ENCODE measurements at places on chromosomes 1 and 21. TPM values are rescaled to one million over a fixed set of nuclear protein-coding genes. Genes with fewer than 3 reads are reported as not detected.

Gene TTC39A
- total RNA-seq: 25.7 TPM

Gene PM20D1
- total RNA-seq: 1.7 TPM

Gene MFSD2A
- 0.22 TPM for total RNA-seq

Gene KIRREL1
- 7.3 TPM for total RNA-seq

Gene GJA4
- total RNA-seq: 27.0 TPM

Gene RIIAD1
- 5.6 TPM for total RNA-seq

Gene DYNLT5
- total RNA-seq: 3.1 TPM

Gene BARHL2
- not detected for total RNA-seq

Gene IL10
- 0.38 TPM for total RNA-seq

Gene EPHX1
- total RNA-seq: 49.7 TPM

DNA sequence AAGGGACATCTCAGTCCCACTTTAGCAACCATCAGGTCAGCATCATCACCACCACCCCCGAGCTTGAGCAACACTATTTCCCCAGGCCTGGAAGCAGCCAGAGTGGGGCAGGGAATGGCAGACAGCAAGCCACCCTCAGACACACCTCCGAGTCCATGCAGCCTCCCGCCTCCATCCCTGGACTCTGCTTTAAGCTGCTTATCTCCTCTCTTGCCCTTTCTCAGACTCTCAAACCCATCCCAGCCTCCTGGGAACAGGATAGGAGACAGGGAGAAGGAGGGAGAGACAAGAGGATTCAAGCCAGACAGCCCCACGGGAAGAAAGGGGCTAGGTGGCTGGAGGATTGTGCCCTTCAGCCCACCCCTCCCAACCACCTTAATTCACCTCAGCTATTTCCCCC, 1.7 kb downstream of the PIAS3 start:
- DNase-seq: no peak

DNA sequence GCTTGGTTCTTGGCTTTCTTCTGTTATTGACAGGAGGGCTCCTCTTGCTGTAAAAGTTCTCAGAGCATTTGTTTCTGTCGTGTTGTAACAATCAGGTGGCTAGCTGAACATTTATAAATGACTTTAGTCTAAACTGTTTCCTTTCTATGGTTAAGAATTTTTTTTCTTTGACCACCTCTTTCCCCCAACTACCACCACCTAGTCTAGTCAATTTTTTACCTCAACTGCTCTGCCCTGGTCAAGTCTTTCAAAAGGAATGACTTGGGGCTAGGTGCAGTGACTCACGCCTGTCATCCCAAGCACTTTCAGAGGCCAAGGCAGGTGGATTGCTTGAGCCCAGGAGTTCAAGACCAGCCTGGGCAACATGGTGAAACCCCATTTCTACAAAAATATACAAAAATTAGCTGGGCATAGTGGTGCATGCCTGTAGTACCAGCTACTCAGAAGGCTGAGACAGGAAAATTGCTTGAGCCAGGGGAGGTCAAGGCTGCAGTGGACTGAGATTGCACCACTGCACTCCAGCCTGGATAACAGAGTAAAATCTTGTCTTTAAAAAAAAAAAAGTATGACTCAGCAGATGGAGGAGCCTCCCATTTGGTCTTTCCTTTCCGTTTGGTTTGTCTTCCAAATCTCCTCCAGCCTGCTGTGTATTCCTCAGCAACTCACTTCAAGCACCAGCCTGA, 40.7 kb downstream of the MAP3K21 start:
- no peak for DNase-seq

DNA sequence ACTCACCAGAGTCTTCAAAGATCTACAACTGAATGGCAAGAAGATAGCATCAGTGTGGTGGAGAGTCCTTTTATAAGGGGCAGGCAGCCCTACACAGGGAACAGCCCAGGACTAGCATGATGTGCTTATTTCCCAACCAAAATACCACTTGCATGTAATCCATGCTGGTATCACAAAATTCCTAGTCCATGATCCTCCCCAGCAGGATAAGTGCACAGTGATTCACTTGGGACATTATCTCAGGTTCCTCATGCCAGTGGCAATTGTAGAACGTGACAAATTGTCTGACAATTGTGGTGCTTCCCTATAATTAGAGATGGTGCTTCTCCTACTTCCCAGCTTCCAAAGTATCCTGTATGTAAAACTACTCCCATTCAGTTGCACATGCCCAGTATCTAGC, at the start of gene SPRR2G:
SPRR2G (minus strand) TSS at position 45 of the 400 bp plus-strand sequence. CDS start 780 bp downstream, outside the sequence.
- DNase-seq: no peak

DNA sequence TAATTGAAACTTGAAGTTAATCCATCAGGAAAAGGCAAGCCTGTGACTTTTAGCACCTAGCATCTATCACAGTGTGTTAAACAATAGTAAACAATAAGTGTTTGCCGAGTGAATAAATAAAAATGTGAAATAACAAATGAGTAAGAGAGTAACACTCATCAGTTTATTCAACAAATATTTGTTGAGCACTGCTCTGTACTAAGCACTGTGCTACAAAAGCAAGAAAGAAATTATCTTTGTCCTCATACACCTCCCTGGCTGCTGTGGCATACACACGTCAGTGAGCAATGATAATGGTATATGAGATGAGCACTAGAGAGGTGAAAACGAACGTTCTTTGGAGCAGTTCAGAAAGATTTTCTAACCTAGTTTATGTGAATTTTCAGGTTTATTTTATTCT, 295.0 kb upstream of the LRRC7 start:
- DNase-seq: no peak

DNA sequence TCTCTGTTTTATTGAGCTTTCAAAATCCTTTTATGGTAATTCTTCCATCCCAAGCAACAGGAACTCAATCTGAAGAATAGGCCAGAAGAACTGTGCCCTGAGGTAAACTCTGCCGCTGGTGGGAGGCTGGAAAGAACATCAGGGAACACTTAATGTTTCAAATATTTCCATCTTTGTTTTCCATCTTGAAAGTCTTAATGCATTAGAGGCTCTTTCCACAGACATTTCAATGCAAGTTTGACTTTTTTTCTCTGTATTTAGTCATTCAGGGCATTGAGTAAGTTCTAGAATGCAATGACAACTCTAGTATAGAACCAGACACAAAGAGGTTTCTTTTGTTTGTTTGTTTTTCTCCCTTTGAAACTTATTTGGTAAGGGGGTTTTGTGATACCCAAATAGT, 61.5 kb downstream of the KIAA0040 start:
- DNase-seq: no peak

DNA sequence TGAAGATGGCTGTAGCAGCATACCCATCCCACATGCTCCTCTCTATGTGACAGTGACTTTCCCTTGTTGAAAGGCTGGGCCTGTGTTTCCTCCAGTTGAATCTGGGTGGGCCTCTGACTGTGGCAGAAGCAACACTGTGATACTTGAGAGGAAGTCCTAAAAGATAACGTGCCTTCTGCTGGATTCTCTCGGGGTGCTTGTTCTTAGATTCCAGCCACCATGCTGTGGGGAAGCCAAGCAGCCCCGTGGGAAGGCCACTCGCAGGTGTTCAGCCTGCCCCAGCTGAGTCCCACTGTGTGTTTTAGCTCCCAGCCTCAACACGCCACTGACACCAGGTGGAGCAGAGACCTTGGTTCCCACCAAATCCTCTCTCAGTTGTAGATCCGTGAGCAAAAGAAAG, 31.5 kb downstream of the TRAPPC10 start:
- DNase-seq: no peak

DNA sequence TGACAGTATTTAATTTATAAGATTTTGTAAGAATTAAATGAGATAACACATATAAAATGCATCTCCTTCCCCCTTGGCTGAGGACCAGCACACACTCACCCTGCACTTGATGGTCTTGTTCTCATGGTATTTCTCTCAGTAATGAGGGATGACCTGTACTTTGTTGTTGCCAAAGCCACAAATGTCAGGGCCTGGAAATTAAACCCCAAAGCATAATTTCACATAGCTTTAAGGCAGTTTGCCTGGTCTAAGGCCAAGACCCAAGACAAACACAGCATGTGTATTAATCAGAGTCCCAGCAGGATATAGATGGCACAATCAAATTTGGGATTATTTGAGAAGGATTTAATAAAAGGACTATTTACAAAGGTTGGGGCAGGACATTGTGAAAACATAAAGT, 48.6 kb upstream of the EPS15 start:
- DNase-seq: no peak

GRCh38 chr1:177170756-177171535, at the start of gene BRINP2:
TSS of gene BRINP2 (plus strand) at chr1:177170958. CDS start at chr1:177229877, 58,919 bp downstream.
- DNase-seq: peak; percentile 47

GRCh38 chr1:147811751-147812150, 51.3 kb upstream of the GJA5 start:
- no peak for DNase-seq

DNA sequence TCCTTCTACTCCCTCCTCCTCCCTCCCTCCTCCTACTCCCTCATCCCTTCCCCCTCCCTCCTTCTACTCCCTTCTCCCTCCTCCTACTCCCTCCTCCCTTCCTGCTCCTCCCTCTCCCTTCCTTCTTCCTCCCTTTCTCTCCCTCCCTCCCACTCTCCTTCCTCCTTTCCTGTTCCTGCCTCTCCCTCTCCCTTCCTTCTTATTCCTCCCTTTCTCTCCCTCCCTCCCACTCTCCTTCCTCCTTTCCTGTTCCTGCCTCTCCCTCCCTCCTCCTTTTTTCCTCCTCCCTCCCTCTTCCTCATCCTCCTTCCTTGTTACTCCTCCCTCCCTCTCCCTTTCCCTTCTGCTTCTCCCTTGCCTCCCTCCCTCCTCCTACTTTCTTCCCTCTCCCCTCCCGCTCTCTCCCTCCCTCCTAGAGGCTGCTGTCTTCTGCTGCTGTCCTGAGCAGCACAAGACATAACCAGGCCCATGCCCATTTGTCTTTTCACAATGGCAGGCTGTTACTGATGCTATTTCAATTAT, 41.1 kb downstream of the WNT9A start:
- DNase-seq: no peak

- DNase-seq: no peak
Measured at GRCh38 chr1:172658871-172659453, at the start of gene FASLG. TSS of gene FASLG (plus strand) at chr1:172659103. CDS start at chr1:172659202, 99 bp downstream.

- DNase-seq: no peak
Measured at GRCh38 chr1:216416488-216416887, 6.8 kb downstream of the USH2A start.

DNA sequence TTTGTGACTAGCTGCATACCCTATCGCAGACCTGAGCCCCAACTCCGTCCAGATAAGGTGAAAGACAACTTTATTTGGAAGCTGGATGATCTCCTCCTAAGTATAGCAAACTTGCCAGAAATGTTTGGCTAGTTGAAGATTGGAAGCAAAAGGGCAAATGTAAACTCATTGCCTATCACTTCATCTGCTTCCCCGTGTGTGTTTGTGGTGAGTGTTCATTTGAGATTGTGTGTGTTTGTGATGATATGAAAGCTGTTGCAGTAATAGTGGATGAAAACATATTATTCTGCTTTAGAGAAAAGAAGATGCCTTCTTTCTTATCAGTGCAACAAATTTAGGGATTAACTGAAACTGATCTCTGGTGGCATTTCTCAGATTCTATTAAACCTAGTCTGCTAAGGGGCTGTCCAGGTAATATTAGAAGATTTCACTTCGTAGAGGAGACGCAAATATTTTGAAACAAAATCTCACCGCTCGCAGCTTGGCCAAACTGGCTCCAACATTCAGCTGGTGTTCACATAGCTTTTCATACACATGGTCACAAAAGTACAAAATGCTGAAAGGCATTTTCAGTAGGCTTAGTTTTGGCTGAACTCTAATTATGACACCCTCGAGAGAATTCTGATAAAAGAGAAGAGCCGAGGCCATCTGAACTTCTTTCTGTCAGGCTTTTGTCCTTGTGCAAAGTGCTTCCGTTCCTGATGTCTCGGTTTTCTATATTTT, 1.1 kb downstream of the TBX19 start:
- no peak for DNase-seq

GRCh38 chr1:179857009-179857408, 20.6 kb downstream of the TOR1AIP2 start:
- no peak for DNase-seq

- no peak for DNase-seq
Measured at GRCh38 chr1:234175363-234175762, 197.9 kb upstream of the COA6 start.

GRCh38 chr1:235637756-235638534, 11.6 kb downstream of the GNG4 start:
- no peak for DNase-seq

GRCh38 chr1:207578796-207579435, 66.0 kb upstream of the CR1L start:
- no peak for DNase-seq

- no peak for DNase-seq
Measured at GRCh38 chr1:17886838-17887441, 131.8 kb downstream of the ACTL8 start.

DNA sequence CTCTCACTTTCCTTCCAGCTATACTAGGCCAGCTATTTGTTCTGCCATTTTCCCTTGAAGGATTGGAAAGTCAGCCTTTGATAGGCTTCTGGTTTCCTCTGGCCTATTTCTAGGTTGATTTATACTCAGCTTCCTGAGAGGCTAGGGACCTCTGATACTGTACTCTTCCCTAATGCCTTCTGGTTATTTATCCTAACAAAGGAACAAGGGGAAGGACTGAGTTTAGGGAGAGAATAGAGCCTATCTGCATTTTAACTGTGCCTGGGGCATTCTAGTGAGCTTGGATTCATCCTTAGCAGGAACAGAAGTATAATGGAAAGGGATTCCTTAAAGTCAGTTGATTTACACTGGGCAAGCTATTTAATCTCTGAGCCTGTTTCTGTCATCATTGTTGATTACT, 11.8 kb upstream of the TMEM39B start:
- no peak for DNase-seq

DNA sequence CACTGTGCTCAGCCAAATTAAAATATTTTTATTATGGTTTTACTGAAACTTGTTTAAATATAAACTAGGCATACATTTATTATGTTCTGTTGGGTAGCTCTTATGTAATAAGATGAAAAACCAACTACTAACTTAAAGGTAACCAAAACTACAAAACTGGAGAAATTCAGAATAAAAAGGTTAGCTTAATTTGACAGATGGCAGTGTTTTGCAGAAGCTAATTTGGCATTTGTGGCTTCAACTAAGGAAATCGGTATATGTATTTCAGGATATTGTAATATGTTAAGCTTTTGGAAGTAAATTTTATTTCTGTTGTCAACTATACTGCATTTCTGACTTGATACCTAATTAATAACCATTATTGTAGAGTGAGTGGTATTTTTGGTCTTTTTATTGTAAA, 18.8 kb downstream of the USP25 start:
- no peak for DNase-seq

GRCh38 chr1:97778718-97779117, 142.1 kb downstream of the DPYD start:
- no peak for DNase-seq

GRCh38 chr1:23651069-23651808, 40.4 kb upstream of the RPL11 start:
- DNase-seq: peak; percentile 77

- DNase-seq: no peak
Measured at GRCh38 chr1:43309405-43310025, 8.7 kb downstream of the TIE1 start.

Data from left ventricle myocardium inferior (tissue), 1 donor.